ENCODE measurements at places on chromosomes 1 and 21. TPM values are rescaled to one million over a fixed set of nuclear protein-coding genes. Genes with fewer than 3 reads are reported as not detected.

Gene EPHA2
- 141 TPM for total RNA-seq

Gene COL8A2
- total RNA-seq: 0.78 TPM

Gene GPR25
- not detected for total RNA-seq

Gene GPR52
- total RNA-seq: 2.2 TPM

- no peak for DNase-seq
Measured at GRCh38 chr21:46411236-46411635, 47.5 kb upstream of the DIP2A start.

DNA sequence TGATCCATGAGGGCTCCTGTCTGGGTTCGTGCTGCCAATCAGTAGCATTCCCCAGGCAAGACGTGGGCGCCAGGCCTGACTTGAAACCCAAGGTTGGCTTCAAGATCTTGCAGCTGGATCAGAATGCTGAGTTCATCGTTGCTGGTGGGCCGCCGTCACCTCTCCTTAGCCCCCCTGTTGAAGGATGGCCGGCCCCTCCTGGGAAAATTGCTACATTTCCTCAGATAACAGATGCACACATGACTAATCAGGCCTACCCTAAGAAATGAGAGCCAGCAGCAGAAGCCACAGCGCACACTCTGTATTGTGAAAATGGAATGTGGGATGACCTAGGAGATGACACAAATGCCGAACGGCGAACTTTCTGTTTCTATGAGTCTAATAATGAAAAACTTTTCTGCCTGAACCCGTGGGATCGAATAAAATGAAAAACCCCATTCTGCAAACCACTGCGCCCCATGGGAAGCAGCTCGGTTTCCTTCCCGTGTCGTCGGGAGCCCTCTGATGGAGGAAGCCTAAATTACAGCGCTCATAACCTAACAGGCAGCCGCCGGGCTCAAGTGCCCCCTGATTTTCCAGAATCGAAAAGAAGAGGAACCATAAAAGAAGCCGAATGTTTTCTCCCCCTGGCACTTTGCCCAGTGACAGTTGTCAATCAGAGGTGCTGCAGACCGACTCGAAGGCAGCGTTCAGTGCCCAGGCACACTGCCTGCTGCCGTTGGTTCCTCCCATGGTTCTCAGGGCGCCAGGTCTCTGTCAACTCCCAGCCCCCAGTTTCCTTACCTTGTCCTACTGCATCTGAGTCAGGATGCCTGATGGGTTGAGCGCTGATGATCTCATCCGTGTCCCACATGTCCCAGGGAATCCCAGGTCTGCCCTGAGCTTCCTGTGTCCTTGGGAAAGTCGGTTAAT, 38.2 kb upstream of the H6PD start:
- DNase-seq: peak; percentile 66

GRCh38 chr1:29934255-29934772, 698.0 kb downstream of the PTPRU start:
- no peak for DNase-seq

DNA sequence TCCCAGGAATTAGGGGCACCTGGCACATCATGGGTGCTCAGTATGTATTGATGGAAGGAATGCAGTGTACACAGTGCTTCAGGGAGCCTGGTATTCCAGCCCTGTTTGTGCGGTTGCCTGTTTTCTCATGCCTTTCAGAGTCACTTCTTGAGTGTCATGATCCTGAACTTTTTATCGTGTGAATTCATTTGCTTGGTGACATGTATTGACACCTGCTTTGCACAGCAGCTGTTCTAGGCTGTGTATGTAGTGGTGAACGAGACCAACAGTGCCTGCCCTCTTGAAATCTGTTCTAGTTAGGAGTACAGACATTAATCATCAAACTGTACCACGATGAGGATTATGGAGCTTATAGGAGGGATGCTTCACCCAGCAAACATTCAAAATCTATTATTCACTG, 6.1 kb downstream of the HTR6 start:
- DNase-seq: no peak

GRCh38 chr1:58293388-58293787, 253.1 kb downstream of the OMA1 start:
- no peak for DNase-seq

DNA sequence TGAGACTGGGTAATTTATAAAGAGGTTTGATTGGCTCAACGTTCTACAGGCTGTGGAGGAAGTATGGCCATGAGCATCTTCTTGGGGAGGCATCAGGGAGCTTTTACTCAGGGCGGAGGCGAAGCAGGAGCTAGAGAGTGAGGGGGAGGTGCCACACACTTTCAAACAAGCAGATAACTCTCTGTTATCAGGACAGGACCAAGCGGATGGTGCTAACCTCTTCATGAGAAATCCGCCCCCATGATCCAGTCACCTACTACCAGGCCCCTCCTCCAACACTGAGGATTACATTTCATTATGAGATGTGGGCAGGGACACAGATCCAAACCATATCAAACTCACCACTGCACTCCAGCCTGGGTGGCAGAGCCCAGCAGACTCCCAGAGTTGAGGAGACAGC, 11.5 kb upstream of the LRRC47 start:
- DNase-seq: no peak

- no peak for DNase-seq
Measured at GRCh38 chr1:44829506-44830384, 13.3 kb downstream of the PTCH2 start.

- peak; percentile 58 for DNase-seq
Measured at GRCh38 chr1:23838401-23838866, 13.2 kb upstream of the HMGCL start.

DNA sequence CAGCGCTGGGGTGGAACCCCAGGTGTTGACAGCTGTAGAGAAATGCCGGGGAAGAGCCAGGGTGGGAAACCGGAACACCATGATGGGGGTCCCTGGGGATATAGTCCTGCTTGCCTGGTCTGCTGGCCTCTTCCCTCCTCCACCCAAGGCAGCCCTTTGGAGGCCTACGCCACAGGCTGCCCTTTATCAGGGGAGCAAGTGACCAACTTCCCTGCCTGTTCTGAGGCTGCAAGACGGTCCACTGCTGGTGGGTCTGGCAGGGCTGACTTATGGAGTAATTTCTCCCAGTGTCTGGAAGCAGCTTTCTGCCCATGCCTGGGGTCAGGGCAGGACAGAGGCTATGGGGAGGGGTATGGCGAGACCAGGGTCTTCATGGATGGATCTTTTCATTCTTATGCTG, 50.8 kb upstream of the EDN2 start:
- DNase-seq: no peak

DNA sequence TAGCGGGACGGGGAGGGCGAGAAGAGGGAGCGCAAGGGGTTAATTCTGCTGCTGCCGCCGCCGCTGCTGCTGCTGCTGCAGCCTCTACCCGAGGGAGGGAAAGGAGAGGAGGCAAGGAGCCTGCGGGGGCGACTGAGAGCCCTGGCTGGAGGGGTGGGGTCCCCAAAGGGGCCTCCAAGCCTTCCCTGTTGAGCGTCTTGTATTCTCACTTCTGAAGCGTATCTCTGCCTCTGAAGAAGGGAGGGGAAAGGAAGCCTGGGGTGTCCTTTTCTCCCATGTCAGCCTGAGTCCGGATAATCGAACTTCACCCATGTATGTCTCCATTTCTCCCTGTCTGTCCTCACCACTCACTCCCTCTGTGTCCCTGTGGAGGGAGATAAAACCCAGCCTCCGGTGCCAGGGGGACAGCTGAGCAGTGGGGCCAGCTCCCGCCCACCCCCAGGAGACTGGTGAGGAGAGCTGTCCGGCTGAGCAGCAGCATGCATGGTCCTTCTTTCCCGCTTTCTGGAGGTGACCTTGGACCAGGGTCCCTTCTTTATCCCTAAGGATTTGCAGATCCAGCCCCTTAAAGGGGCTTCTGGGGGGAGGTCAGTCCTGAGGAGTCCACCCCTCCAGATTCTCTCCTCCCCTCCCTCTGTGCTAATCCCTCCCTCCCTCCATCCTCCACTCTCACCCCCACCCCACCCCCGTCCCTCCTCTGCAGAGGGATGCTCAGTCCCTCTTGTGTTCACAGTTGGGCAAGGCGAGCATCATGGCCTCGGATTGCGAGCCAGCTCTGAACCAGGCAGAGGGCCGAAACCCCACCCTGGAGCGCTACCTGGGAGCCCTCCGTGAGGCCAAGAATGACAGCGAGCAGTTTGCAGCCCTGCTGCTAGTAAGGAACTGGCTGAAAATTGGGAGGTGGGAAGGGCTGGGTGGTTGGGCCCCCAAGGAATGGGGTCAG, 1.0 kb downstream of the NCDN start:
- no peak for DNase-seq

DNA sequence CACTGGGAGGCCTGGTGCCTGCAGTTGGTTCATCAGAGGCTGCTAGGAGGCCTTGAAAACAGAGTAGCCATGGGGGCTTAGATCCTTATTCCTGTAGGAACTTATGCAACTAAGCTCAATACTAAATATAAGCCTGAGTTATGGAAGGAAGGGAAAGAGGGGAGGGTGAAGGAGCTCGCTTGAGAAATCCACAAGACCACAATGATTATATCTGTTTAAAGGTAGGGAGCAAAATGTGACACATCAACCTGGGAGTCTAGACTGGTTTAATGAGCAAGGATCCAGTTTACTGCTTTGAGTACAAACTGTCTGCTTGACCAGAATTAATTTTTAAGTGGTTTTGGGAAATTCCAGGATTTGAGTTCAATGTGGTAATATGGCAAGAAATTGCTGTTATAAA, 20.4 kb upstream of the ANGPTL7 start:
- DNase-seq: no peak

- DNase-seq: no peak
Measured at GRCh38 chr1:10967090-10967489, 45.4 kb upstream of the TARDBP start.

DNA sequence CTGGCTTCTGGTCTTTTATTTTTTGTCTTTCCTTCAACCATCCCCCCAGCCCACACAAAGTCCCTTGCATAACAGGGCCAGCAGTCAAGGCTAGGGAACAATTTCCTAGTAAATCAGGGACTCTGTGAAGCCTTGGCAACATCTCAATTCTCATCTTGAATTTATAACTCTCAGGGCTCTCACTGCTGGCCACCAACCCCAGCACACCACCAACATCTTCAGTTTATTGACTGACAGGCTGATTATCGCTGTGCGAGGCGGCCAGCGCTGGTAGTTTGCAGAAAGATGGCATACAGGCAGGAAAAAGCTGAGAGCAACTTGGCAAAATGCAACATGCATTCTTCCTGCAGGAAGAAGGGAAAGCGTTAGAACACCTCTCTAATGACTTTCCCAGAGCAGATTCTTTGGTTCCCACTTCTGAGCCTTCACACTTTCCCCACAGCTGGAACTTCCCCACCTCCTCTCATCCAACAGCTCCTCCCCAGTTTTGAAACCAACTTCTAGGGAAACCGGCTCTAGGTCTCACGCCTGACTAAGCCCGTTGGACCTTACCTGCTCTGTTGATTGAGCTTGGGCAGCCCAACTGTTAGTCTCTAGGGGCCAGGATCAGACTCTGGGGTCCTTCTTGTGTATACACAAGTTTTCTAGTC, 26.3 kb upstream of the CSF1 start:
- no peak for DNase-seq
